Islet precursor cell (in vitro differentiated cells): ENCODE measurements at places on chromosomes 13 and 19.

DNA sequence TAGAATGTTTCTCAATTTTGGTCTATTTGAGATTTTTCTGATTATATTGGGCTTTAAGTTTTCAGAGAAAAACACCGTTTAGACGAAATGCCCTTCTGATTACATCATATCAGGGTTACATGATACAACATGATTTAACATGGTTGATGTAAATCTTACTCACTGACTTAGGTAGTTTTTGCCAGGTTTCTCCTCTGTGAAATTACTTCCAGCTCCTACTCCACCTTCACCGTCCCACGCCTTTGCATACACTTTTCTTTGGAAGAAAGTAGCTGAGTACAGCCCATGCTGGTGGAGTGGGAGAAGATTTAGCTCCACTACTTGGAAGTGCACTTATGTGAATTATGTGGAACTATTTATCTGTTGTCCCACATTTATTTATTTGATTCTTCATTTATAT lies 433.2 kb upstream of the KLHL1 start:
- no peak for DNase-seq

DNA sequence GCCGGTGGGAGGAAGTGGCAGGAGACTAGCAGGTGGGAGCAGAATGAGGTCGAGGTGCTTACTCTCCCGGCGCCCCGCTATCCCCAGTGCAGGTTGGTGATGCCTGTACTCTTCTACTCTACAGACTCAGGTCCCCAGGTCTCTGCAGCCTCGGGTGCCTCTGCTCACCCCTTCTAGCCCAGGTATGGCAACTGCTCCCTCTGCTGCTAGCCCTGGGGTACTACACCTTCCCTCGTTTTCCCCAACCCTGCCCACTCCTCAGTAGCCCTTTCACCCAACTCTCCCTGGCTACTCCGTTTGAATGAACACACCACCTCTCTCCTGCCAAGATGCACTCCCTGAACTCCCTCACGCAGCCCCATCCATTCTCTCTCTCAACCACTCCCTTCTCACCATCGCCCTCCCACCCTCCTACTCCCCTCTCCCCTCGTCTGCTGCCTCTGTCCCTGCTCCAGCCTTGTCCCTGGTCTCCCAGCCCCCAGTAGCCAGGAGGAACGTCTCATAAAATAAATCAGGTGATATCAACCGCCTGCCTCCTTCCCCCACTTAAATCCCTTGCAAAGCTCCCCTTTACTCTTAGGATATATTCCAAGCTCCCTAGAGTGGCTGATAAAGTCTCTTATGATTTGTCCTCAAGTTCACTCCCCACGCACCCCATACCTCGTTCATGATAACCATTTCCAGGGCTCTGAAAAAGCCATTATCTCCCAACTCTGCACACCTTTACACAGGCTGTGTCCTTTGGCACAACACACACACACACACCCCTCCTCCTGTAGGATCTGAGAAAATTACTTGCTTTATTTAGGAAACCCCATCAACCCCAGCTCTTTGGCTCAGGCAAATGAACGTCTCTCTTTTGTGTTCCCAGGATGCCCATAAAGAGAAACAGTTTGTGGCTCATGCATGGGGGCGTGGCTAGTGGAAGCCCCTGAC lies 8.2 kb upstream of the MEIS3 start:
- peak; percentile 94 for DNase-seq

DNA sequence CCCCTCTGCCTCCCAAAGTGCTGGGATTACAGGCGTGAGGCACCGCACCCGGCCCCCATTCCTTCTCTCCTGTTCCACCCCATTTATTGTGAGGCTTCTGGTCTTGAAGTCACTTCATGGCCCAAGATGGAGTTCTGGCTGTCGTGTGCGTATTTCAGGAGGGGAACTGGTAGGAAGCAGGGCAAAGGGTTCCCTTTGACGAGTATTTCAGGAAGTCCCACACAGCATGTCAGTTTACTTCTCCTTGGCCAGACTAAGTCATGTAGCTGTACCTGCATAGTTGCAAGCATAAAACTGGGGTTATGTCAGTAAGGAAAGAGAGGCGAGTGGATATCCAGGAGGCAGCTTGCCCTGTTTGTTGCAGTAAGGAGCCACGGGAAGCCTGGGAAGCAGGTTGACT lies 10.1 kb downstream of the WDR62 start:
- no peak for DNase-seq

DNA sequence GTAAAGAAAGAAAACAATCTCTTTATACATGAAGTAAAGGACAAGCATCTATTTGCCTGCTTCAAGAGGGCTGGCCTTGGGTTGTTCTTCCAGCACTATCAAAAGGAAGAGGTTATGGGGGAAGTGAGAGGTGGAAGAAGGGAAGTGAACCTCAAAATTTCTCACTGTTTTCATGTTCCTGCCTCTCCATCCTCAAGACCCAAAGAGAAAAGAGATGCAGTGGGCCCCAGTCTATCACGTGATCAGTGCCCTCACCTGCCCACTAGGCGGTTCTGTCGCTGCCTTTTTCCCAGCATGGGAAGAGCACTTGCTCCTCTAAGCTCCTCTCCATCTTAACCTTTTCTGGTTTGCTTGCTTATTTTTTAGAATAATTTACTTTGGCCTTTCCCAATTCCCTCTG lies 6.2 kb upstream of the USP12 start:
- peak; percentile 60 for DNase-seq

DNA sequence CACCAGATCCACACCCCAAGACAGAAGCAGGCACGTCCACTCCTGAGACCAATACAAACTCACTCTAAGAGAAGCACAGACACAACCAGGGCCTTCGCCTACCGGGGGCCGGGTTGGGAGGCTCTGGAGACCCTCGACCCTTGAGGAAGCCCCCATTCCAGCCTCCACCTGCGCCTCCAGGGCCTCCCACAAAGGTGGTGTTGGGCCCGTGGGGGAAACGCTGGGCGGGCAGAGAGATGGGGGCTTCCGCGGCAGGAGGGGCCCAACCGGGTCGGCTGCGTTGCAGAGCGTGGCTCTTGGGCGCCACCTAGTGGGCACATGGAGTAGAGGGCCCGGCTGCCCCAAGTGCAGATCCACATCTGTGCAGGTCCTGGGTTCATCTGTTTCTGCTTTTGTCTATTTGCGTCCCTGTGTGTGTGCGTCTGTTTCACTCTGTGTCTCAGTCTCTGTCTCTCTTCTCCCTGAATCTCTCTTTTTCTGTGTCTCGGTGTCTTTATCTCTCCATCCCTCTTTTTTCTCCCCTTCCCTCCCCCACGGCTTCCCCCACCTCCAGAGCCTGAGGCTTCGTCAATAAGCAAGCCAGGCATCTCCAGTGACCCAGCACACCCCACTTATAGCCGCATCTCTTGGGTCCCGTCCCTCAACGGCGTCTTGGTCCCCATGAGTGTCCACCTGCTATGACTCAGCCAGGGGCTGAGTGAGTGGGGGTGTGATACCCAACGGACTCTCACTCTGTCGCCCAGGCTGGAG lies 10.5 kb upstream of the TINCR start:
- peak; percentile 83 for DNase-seq

GRCh38 chr19:5512715-5513114 lies 55.0 kb downstream of the TINCR start:
- DNase-seq: no peak
